ENCODE measurements at places on chromosomes 13 and 19. TPM values are rescaled to one million over a fixed set of nuclear protein-coding genes. Genes with fewer than 3 reads are reported as not detected.

DNA sequence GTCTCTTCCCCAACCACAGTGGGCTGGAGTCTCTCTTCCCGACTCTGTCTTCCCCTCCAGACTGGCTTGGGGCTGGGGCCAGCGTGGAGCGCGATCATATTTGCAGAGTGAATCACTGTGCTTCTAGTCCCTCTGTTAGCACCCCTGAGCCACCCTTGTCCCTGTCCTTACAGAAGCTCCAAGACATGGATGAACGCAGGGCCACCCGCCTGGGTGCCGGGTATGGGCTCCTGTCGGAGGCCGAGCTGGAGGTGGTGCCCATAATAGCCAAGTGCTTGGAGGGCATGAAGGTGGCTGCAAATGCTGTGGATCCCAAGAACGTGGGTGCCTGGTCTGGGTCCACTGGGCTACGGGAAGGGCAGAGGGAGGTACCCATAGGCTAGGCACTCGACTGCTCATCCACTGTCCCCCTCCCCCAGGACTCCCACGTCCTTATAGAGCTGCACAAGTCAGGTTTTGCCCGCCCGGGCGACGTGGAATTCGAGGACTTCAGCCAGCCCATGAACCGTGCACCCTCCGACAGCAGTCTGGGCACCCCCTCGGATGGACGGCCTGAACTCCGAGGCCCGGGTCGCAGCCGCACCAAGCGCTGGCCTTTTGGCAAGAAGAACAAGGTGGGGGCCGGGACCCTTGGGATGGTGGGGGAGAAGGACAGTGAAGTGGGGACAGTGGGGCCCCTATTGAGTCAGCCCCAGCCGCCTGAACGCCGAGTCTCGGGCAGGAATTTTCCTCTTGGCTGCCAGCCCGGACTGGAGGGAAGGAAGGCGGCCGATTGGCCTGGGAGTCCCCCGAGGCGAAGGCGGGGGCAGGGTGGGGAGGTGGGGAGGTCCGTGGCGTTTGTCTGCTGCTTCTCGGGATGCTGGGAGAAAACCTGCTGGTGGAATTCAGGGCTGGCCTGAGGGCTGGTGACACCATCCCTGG lies 5.2 kb downstream of the TRIP10 start:
- no peak for DNase-seq

- DNase-seq = no peak
Observed at GRCh38 chr13:60214213-60215055, 50.7 kb upstream of the DIAPH3 start.

GRCh38 chr19:55340784-55341147 lies 1.1 kb downstream of the KMT5C start:
- no peak for DNase-seq

GRCh38 chr13:80463673-80464352 lies 122.9 kb upstream of the SPRY2 start:
- no peak for DNase-seq

- DNase-seq = no peak
Observed at GRCh38 chr19:17981611-17982010, 14.7 kb downstream of the KCNN1 start.

DNA sequence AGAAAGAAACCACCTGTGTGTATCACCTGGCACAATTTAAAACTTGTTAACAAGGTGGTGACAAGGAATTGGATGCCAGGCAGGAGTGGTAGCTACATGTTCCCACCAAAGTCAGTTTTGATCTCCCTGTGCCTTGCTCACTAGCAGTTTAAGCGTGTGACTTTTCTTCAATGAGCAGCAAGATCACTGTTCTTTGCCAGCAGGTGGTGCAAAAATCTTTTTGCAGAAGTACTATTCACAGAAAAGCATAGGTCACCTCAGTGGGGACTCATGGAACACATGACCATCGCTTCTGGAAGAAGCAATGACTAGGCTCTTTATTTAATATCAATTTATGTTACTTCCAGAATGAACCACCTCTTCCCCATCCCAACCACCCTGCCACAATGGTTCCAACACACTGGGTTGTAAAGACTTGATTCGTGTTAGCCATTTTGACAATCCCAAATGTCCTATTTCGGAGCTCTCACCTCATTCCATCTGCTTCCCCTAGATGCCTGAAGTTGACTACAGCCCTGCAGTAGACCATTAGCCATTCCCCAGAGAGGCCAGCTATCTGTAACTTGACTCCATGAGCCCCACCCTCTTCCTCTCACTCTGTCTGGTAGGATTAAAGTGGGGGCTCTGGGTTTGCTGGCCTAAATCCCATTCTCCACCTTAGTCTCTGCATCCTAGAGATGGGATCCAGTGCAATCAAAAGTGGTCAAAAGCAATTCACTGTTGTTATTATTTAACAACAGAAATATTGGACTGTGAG lies 59.1 kb upstream of the TNFRSF19 start:
- no peak for DNase-seq

GRCh38 chr19:2777952-2778683 lies 5.0 kb downstream of the SGTA start:
- no peak for DNase-seq

- DNase-seq = no peak
Observed at GRCh38 chr13:60974296-60974695, 441.4 kb downstream of the PCDH20 start.

DNA sequence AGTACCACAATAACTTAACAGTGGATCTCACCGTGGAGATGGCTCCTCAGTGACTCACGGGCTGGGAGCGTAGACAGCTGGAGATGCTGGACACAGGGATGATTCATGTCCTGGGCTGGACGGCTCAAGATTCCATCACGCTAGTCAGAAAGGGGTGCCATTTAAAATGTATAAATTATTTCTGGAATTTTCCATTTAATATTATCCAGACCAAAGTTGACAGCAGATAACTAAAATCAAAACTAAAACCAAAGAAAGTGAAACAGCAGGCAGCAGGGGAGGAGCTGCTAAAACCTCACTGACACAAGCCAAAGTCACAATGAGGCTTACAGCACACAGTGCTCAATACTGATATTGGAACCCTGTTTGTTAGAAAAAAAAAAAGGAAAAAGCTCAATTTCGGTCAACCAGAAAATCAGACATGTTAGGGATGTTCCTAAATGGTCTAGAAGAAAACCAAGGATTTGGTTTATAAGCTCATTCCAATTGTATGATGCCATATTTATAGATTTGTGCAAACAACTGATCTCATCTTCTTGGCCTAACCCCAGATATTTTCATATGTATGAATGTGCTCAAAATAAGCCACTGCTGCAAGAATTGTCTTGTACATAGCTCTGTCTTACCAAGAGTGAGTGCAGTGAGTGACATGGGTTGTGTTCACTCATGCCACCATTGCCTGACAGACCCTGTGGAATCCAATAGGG lies 111.8 kb downstream of the SACS start:
- no peak for DNase-seq

- no peak for DNase-seq
Observed at GRCh38 chr19:41746593-41747227, 8.6 kb upstream of the CEACAM6 start.

DNA sequence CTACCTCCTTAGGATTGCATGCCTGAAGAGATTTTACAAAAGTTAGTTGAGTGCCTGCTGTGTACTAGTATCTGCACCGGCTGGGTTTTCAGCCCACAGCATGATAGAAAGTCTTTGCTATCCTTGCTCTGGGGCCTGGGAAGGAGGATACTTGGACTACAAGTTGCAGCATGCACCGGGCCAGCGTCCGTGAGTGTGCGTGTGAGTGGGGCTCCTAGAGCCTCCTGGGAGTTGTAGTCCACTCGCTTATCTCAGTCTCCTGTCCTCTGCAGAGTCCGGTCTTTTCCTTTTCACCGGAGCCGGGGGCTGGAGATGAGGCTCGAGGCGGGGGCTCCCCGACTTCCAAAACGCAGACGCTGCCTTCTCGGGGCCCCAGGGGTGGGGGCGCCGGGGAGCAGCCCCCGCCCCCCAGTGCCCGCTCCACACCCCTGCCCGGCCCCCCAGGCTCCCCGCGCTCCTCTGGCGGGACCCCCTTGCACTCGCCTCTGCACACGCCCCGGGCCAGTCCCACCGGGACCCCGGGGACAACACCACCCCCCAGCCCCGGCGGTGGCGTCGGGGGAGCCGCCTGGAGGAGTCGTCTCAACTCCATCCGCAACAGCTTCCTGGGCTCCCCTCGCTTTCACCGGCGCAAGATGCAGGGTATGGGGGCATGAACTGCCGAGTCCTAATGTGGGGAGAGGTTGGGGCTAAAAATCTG lies 20.6 kb downstream of the BRSK1 start:
- no peak for DNase-seq

- no peak for DNase-seq
Observed at GRCh38 chr19:16446108-16446723, 25.6 kb downstream of the EPS15L1 start.

FBXW9 gene
- polyA plus RNA-seq = 10.4 TPM

KLK12 gene
- polyA plus RNA-seq = not detected

IGFLR1 gene
- 4.9 TPM for polyA plus RNA-seq

FCAR gene
- 0.27 TPM for polyA plus RNA-seq

ZNF569 gene
- 14.1 TPM for polyA plus RNA-seq

PNMA8A gene
- polyA plus RNA-seq = 46.5 TPM
